Chondrocyte (in vitro differentiated cells): ENCODE measurements at places on chromosomes 2 and 18.

DNA sequence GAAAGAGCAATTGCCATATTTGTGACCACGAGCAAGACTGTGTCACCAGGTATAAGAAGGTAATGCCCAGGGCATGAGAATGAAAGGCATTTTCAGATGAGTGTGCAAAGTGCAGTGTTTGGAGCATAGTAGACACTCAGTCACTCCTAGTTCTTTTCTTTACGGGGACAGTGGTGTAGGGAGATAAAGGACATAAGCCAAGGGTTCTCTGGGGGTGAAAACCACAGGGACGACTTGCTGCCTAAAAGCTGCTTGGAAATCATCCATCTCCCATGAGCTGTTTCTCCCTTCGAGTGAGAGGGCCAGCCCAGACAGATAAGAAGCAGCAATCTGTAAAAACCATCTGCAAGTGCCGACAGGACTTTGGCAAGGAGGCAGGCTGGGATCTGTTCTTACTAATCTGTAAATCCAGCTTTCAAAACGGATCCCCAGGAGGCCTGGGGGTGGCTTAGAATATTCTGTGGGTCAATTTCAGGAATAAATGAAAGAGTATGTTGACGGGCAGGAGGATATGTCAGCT is 221.6 kb downstream of the LPIN1 start:
- DNase-seq, result no peak

- DNase-seq, result no peak
These were observed 131.8 kb upstream of the HNRNPA3 start for GRCh38 chr2:177080746-177081284.

GRCh38 chr2:169038338-169038757 is 7.2 kb upstream of the ABCB11 start:
- no peak for DNase-seq

DNA sequence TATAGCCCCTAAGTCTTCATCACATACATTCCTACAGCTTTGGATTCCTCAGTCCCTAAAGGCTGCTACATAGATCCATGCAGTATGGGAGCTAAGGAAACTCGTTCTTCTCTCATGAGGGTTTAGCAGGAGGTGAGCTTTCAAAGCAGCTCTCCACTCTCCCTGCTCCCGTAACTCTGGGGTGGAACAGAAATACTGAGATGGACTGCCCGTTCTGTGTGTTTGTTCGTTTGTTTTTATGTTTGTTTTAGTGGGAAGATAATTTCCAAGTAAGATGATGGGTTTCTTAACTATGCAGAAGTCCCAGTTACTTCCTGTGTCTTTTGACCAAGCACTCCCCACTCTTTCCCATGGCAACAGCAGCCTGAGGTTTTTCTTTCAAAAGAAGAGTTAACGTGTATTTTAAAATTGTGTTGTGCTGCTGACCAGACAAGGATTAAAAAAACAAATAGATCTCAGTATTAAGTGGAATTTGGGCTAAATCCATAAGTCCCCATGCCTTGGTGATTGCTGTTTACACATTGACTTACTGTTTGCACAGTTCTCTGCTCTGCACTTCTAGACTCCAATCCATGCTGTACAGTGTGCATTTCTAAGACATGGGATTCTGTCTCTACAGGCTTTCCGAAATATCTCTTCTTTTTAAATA is 156.4 kb upstream of the SH3BP4 start:
- DNase-seq, result no peak

DNA sequence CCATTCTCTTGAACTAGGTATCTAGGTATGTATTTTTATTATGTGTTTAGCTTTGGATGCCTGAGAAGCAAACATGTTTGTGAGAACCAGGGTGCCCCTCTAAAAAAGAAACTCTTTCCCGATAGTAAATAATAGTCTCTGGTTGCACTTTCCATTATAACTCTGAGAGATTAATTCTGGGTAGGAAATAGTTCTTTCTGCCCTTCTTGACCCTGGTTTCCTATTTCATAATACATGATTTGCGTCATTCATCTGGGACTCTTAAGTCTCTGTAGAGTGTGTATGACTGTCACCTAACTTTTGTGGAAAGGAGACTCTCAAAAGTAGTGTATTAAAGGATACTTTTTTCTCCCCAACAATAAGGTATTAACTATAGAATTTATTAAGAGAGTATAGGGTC is 31.5 kb downstream of the ACSL3 start:
- DNase-seq, result no peak

GRCh38 chr2:73654175-73654574 is 12.0 kb upstream of the NAT8 start:
- no peak for DNase-seq

- DNase-seq, result no peak
These were observed 81.9 kb downstream of the TMEM131 start for GRCh38 chr2:97913846-97914245.

- DNase-seq, result no peak
These were observed 42.8 kb upstream of the RAB31 start for GRCh38 chr18:9665314-9665713.

GRCh38 chr2:23400703-23401102 is 15.7 kb downstream of the KLHL29 start:
- DNase-seq, result no peak

DNA sequence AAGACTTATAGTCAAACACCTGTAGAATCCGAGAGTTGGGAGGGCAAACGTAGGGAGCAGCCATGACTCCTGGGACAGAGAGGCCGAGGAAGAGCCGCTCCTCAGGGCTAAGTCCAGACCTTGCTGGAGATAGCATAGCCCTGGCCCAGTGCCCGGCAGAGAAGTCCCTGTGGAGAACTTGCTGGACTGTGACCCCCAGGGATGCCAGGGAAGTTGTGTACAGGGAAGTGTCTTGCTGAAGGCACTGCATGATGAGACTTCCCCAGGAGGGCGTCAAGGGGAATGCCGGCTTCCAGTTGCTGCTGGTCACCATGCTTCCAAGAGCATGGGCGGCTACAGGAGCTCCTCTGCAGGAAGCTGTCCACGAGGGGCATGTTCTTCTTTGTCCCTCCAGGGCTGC is 8.6 kb upstream of the CNDP1 start:
- DNase-seq, result no peak

DNA sequence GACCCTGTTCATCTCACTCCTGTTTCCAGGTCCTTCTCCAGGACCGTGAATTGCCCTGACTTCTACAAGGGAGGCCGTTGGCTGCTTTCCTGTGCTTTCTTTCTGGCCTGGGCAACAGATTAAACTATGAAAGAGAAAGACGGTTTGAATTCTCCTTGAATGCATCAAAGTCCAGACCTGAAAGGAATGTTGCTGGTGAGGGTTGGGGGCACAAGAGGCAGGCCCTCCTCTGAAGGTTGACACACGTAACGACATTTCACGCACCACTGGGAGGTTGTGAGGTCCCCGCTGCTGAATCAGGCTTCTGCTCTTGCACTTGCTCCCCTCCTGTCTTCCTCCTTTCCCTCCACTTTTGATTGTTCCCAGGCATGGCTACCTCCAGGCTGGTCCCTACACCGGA is 141.9 kb downstream of the CYRIA start:
- DNase-seq, result no peak

DNA sequence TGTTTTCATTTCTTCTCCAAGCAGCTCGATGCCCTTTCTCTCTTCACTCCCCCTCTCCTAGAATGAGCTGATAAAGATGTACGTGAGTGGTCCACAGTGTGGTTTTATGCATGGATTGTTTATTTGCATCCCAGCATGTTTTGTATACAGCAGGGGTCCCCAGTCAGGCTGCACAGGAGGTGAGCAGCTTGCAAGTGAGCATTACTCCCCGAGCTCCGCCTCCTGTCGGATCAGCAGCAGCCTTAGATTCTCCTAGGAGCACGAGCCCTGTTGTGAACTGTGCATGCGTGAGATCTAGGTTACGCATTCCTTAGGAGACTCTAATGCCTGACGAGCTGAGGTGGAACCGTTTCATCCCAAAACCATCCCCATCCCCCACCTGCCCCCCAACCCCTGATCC is 262.6 kb downstream of the AGAP1 start:
- DNase-seq, result no peak
